ENCODE measurements at places on chromosomes 4 and X.

GRCh38 chr4:39657465-39657864 is 18.8 kb upstream of the SMIM14 start:
- DNase-seq, result no peak

DNA sequence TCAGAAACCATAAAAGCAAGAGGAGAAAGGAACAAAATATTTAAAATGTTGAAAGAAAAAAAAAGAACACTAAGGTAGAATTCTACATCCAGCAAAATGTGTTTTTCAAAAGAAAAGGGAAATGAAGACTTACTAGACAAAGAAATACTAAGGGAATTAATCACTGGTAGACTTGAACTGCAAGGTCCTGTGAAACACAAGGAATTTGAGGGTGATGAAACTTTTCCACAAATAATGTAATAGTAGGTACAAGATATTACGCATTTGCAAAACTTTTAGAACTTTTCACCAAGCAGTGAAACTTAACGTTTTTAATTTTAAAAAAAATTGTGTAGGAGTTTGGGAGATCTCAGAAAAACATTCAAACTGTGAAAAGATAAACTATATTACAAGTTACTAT is 180.3 kb upstream of the MAGEB16 start:
- DNase-seq, result no peak

DNA sequence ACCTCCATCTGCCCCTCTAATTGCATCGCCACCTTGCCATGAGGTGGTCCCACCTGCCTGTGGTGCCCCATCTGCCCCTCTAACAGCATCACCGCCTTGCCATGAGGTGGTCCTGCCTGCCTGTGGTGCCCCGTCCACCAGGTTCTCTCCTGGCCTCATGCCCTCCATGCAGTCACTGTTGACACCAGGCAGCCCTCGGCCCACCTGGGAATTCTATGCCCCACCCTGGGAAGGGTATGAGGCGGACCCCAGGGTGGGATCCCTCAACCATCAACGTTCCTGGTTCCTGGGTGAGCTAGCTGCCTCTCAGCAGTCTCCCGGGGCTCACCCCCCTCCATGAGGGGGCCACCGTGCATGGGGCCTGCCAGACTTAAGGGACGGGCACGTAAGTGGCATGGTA is 38.9 kb downstream of the ACOX3 start:
- DNase-seq, result no peak

DNA sequence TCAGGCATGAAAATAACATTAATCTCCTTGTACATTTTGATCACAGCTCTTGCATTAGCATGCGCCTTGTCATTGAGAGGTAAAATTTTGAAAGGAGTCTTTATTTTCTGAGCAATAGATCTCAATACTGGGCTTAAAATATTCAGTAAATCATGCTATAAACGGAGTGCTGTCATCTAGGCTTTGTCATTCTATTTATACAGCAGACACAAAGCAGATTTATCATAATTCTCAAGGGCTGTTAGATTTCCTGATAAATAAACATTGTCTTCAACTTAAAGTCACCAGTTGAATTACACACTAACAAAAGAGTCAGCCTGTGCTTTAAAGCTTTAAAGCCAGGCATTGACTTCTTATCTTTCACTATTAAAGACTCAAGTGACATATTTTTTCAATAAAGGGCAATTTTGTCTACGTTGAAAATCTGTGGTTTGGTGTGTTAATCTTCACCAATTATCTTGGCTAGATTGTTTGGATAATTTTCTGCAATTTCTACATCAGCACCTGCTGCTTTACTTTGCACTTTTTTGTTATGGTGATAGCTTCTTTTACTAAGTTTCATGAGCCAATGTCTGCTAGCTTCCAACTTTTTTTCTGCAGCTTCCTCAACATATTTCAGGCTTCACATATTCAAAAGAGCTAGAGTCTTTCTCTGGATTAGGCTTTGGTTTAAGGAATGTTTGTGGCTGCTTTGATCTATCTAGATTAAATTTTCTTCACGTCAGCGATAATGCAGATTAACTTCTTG is 27.9 kb upstream of the UGT2B4 start:
- DNase-seq, result no peak

GRCh38 chr4:109026588-109026987 is 263.7 kb upstream of the ETNPPL start:
- DNase-seq, result no peak

- no peak for DNase-seq
Measured at GRCh38 chrX:64427281-64427680, 32.0 kb upstream of the MTMR8 start.

- DNase-seq, result no peak
Measured at GRCh38 chr4:25750874-25751273, 95.2 kb downstream of the SLC34A2 start.

DNA sequence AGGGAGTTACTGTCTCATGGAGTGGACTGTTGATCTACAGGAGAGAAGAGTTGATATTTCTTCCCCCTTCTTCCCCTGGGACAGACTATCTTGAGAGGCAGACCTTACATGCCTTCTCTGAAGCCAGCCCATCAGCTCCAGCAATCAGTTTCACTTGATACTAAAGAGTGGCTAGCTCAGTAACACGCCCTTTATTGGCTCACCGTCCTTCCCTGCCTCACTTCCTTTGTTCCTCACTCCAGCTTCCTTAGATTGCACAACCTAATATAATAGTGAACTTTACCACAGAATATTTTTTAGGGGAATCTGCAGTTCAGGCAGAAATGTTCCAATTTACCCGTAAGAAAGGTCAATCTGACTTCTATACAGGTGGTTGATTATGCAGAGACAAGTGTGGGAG is 128.1 kb upstream of the NDP start:
- DNase-seq, result peak; percentile 30

GRCh38 chrX:67384403-67384802 is 159.4 kb upstream of the AR start:
- DNase-seq, result no peak

DNA sequence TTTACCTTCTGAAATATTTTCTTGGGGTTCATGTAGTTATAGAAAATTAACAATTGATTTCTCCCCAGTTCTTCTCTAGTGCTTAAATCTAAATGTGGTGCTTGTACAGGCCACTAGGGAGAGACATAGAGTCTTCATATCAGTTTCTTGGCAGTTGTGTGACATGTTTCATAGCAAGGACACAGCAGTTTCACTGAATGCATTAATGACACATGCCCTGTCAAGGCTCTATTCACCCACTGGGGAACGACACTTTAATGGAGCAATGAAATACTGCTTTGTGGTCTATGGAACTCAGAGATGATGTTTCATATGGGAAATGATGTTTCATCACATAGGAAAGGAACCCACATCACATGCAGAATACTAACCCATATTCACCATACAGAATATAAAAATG is 2.8 kb downstream of the VEGFC start:
- peak; percentile 68 for DNase-seq

DNA sequence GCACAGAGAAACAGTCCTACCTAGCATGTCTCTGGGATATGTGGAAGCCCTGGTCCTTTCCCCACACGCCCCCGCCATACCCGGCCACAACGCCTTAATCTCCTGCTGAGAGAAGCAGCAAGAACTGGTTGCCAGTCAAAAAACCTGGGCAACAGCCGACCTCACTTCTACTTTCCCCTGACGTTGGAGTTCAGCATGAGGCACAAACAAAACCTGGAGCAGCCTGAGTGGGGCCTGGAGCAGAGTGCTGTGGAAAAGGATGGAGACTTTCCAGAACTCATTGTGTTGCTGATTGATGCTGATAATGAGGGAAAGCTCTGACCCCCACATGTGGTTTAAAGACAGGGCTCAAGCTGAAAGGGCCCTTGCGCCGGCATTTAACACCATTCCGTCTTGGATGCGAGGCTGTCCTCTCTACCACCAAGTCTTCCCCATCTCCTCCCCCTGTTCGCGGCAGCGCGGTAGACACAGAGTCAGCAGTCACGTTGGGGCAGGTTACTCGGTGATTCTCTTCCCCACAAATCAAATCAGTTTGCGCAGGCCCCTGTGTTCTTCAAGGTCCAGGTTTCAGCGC is 666 bp downstream of the CCDC158 start:
- no peak for DNase-seq

DNA sequence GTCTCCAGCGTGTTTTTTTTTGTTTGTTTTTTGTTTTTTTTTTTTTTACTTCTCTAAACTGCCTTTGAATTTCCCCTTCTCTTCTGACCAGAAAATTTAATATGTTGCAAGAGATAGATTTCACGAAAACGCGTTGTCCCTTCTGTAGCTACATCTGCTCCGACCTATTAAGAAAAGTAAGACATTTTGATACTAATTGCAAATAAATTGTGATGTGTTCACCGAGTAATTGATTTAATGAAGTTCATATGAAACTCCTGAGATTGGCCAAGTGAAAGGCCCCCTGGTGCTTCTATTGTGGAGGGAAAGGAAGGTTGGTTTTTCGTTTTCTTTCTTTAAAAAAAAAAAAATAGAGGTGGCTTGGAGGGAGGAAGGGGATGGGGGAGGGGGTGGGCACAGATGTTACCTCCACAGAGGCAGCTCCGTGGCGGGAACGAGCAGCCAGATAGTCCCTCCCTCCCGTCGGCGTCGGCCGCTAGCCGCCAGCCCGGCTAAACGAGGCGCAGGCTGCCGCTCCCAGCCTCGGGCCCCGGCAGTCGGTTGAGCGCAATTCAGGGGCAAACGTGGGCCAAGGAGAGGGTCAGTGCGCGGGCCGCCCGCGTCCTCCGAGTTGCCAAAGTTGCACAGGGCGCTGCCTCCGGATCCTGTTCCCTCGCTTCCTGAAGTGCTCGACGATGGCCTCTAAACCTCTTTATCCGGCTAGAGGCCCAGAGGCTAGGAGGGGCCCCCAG is 139.1 kb upstream of the ZIC3 start:
- DNase-seq, result no peak

DNA sequence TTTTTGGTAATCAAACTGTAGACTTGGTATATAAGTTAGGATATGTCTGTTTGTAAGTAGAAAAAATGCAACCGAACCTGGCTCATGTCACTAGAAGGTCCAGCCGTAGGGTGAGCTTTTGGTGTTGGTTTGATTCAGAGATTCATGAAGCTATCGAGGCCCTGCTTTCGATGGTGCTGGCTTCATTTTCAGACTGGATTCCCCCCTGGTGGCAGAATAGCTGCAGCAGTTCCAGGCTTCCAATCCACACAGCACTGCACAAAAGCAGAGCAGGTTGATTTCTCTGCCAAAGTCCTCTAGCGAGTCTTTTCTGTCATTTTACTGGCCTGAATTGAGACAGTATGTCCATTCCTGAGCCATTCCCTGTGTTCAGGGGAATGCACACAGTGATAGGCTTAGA is 33.1 kb downstream of the PDK3 start:
- DNase-seq, result peak; percentile 26

DNA sequence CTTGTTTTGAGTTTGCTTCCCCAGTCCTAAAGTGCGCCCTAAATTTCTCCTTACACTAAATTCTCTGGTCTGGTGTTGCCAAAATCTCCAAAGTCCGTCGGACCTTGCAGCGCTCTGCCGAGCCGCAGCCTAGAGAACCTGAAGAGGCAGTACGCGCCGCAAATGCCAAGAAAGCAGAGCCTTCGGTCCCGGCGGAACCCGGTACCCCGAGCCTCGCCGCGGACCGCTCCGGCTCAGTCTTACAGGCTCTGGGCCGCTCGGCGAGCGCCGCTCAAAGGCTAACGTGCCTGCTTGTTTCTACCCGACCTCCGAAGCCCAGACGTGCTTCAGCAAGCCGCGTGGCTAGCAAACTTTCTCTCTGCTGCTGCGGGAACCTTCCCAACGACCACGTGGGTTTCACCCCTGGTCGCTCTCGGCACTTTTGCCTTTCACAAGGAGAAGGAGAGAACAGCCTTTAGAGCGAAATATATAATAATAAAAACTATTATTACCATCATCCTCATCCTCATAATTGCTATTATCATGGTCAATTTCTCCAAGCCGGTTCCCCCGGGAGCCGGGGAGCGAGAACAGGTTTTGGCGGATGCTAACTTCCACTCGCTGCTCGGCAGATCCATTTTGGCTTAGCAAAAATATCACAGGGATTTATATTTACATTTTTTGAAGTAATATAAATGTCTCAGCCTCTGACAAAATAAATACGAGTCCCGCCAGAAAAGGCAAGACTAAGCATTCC is 2.2 kb upstream of the HTR2C start:
- no peak for DNase-seq

- DNase-seq, result no peak
Measured at GRCh38 chrX:34381241-34381640, 249.1 kb upstream of the FAM47A start.

DNA sequence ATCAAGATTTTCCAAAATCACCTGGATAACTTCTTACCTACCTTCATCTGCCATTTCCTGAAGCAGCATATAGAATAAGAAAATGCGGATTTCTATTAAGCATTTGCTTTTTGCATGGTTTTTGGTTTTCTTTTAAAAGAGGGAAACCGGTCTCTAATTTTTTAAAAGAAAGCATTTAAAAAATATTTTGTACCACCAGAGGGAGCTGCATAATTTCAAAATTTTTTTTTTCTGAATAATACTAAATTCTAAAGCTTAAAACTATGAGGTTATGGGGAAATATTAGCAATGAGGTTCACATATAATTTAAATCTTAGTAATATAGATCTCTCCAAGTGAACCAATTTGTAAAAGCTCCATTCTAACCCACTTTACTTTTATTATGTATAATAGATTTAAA is 137.7 kb upstream of the TENT5D start:
- DNase-seq, result no peak

DNA sequence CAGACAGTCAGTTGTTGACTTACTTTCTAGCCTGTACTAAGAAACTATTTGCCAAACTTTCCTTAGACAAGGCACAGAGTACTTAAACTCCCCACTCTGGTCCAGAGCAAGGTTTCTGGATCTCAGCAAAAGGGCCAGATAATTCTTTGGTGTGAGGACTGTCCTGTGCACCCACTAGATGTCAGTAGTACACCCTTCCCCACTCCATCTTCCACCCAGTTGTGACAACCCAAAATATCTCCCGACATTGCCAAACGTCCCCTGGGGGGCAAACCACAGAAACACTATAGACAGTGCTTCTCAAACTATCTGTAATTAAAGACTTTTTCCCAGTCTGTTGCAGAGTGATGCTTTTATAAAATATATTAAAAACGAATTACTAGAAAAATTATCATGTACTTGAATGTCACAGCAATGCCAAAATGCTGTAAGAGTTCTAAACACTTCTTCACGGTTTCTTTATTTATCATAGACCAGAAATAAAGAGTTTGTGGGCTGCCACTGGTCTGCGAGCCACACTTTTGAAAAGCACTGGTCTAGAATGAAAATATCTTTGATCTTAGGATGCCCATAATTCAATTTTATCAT is 203.5 kb downstream of the PRDM5 start:
- DNase-seq, result peak; percentile 56

DNA sequence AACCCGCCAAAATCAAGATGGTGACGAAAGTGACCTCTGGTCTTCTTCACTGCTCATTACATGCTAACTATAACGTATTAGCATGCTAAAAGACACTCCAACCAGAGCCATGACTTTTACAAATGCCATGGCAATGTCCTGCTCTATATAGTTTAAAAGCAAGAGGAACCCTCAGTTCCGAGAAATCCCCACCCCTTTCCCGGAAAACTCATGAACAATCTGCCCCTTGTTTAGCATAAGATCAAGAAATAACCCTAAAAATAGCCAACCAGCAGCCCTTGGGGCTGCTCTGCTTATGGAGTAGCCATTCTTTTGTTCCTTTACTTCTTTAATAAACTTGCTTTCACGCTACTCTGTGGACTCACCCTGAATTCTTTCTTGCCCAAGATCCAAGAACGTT is 463.5 kb upstream of the FAM241A start:
- DNase-seq, result no peak

- DNase-seq, result no peak
Measured at GRCh38 chr4:163920426-163920825, 425.9 kb downstream of the TMA16 start.

- DNase-seq, result no peak
Measured at GRCh38 chr4:41294445-41295062, 37.8 kb downstream of the UCHL1 start.

- DNase-seq, result peak; percentile 14
Measured at GRCh38 chr4:79467246-79467932, 59.4 kb upstream of the GK2 start.
